ENCODE measurements at places on chromosomes 4 and X.

GRCh38 chr4:115938764-115939443, 825.5 kb upstream of the NDST4 start:
- no peak for DNase-seq

GRCh38 chrX:6685489-6685888, 150.6 kb upstream of the VCX3A start:
- no peak for DNase-seq

DNA sequence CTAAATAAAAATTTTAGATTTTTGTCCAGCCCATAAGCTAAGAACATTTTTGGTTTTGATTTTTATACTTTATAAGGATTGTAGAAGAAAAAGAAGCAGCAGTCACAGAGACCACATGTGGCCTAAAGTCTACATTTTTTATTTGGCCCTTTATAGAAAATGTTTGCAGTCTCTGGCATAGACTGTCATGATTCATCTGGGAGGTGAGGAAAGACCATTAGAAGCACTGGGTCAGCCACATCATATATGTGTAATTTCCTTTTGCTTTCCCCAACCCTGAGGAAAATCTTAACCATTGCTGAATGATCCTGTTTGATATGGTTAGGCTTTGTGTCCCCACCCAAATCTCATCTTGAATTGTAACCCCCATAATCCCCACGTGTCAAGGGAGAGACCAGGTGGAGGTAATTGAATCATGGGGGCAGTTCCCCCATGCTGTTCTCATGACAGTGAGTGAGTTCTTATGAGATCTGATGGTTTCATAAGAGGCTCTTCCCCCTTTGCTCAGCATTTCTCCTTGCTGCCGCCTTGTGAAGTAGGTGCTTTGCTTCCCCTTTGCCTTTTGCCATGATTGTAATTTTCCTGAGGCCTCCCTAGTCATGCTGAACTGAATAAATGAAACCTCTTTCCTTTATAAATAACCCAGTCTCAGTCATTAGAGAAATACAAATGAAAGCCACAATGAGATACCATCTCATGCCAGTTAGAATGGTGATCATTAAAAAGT, 12.1 kb upstream of the COPS4 start:
- DNase-seq = no peak

- DNase-seq = no peak
Measured at GRCh38 chr4:41260116-41260733, 3.5 kb downstream of the UCHL1 start.

DNA sequence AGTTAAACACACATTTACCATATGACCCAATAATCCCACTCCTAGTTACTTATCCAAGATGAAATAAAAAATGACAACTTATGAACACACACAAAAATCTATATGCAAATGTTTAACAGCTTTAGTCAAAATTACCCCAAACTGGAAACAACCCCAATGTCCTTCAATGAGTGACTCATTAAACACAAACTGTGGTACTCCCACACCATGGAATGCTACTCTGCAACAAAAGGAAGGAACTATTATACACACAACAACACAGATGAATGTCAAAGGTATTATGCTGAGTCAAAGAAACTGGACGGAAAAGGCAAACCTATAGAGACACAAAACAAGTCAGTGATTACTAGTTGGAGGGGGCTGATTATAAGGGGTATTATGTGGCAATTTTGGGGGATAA, 40.5 kb downstream of the MED14 start:
- no peak for DNase-seq

GRCh38 chrX:31653422-31653821, 581.6 kb upstream of the FTHL17 start:
- no peak for DNase-seq

DNA sequence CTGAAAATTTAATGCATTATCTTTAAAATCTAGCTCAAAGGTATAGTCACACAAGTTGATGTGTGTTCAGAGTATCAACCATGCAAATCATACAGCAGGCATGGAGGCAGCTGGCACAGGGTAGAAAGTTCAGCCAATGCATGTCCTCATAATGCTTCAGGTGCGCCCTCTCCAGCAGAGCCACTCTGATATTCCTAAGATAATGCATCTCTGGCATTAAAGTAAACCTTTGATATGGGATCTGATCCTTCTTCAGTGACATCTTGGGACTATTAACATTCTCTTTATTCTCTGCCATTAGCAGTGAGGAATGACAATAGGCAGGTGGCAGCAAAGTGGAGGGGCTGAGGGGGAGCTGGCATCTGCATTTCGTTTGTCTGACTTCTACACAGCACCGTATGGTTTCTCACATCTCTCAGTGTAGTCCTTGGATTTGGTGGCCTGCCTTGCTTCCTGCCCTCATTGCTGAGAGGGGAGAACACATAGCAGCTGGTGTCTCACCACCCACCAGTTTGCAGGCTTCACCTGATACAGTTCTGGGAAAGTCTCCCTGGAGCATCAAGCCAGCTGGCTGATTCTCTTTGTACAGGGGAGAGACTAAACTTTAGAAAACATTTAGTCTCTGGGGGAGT, 168.7 kb upstream of the TBC1D9 start:
- no peak for DNase-seq

GRCh38 chr4:176726803-176727202, 65.9 kb downstream of the VEGFC start:
- DNase-seq = no peak

DNA sequence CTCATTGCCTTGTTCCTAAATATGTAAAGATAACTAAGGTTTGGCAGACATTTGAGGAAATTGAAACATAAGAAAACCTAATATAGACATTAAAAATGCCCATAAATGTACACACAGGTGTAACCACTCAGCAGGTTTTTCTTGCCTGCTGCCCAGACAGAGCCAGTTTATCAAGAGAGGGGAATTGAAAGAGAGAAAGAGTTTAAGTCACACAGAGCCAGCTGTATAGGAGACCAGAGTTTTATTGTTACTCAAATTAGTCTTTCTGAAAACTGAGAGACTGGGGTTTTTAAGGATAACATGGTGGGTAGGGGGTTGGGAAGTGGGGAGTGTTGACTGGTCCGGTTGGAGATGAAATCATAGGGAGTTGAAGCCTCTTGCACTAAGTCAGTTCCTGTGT, 119.0 kb downstream of the CFAP299 start:
- DNase-seq = no peak

DNA sequence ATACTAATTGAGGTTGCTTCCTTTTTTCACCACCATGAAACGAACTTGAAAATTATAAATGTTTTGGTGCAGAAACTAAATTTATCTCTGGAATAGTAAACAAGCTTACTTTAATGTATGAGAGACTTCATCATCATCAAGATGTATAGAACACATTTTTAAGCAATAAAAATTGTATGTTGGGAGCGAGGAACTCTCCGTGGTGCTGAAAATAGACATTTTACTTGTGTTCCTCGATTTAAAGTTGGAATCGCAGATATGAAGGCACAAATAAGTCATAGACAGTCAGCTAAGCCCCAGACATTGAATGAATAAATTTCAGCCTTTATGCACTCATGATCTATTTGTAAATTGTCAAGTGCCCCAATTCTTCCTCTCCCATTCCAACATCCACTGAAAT, 310.7 kb downstream of the STK32B start:
- no peak for DNase-seq

DNA sequence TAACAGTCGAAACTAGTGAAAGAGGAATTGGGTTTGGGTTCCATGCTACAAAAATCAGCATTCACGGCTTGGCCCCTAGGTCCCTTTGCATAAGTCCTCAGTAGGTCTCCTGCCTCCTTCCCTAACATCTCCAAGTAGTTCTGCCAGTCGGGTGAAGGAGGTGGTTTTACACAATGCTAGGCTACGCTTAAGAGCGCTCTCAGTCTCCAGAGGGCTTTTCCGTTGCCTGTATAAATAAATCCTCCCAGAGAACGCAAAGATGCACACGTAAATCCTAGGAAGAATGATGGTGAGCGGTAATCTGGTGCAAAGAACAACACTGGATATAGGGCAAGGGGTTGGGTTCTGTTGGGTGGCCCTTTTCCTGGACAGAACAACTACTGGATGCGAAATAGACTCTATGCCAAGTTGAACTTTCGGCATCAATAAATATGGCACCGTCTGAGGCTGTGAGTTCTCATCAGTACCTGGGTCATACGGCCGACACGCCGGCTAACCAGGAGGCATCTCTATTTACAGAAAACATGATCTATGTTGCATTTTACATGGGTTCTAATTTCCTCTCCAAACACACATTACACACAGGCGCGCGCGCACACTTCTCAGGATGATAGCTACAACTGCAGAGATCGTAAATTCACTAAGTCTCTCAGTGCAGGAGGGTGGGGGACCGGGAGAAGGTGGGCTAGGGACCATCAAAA, 1.3 kb downstream of the CAMK2D start:
- DNase-seq = peak; percentile 41

DNA sequence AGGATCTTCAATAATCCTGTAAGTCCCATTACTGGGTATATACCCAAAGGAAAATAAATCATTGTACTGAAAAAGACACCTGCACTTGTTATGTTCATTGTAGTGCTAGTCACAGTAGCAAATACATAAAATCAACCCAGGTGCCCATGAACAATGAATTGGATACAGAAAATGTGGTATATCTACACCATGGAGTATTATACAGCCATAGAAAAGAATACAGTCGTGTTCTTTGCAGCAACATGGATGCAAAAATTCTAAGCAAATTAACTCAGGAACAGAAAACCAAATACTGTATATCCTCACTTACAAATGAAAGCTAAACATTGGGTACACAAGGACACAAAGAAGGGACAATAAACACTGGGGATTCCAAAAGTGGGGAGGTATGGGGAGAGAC, 100.8 kb upstream of the BMP2K start:
- DNase-seq = no peak

GRCh38 chrX:123138473-123138872, 45.6 kb upstream of the GRIA3 start:
- DNase-seq = no peak

- DNase-seq = peak; percentile 13
Measured at GRCh38 chrX:41086627-41086932, 1.3 kb downstream of the USP9X start.

- DNase-seq = no peak
Measured at GRCh38 chrX:16394290-16394689, 227.0 kb downstream of the MAGEB17 start.

DNA sequence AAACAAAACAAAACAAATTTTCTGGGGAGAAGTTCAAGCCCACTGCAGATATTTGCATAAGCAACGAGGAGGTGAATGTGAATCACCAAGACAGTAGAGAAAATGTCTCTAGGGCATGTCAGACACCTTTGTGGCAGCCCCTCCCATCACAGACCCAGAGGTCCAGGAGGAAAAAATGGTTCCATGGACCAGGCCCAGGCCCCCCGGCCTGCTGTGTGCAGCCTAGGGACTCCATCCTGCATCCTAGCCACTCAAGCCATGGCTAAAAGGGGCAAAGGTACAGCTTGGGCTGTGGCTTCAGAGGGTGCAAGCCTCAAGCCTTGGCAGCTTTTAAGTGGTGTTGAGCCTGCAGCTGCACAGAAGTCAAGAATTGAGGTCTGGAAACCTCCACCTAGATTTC, 54.0 kb downstream of the LPAR4 start:
- no peak for DNase-seq

GRCh38 chr4:145497199-145498149, 15.8 kb downstream of the SMAD1 start:
- no peak for DNase-seq

DNA sequence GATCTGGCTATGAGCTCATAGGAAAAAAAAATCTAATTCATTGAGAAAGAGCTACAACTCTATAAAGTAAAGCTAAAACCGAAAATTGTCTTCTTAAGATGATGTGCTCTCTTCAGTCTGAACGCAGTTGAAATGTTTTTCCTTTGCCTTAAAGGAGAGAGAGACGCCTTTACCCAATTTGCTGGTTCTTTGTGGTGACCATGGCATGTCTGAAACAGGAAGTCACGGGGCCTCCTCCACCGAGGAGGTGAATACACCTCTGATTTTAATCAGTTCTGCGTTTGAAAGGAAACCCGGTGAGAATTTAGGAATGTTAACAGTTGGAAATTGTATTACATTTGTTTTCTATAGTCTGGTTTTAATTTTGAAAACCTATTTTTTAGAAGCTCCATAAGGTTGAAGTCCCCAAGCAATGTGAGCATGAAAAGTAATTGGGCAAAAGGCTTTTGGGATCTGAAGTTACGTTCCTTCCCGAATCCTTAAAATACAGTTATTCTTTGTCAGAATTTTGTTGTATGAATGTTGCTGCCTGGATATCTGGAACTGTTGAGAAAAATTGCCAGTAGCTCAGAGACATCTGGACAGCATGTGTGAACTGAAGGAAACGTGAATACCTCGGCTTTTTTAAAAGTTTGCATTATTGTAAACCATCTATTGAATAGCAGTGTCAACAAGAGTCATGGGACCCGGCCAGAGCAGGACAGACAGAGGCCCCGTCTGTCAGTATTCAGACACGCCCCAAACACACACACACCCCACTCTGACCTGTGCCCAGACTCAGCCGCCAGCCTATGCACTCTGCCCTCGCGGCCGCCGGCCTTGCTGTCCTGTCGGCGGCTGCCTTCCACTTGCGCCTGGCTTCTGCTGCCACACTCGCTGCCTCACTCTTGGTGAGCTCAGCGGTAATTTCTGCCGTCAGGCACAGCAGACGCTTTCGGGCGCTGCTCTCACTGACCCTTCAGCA, 9.9 kb downstream of the PIGG start:
- peak; percentile 1 for DNase-seq

DNA sequence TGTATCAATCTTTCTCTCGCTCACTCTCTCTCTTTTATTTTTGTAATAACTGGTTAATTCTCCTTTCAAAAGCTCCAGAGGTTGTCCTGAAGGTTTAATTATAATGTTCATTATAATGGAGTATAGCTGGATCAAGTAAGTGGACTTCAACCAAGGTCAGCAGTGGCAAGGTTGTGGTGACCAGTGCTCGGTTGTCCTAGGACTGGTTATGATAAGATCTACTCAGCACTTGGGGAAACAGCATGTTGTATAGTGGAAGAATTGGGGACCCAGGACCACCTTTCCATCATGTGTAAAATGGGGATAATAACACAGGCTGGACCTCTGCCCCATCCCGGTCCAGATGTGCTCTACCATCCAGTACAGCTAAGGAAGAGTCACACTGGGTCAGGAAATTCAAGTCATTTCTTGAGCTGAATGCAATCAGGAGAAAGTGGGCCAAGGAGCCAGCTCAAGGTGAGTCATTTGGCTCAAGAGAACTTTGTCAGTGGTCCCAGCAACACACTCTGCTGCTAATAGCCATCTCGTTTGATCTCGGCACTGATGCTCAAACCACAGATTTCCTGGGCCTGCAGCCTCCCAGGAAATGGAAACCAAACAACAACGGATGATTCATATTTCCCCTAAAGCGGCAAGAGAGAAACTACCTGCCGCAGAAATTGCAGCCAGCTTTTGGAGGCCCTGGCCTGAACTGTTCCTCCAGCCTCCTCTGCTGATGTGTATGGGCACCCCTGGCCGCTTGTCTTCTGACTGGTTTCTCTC, 123.6 kb upstream of the RBPJ start:
- peak; percentile 87 for DNase-seq

GRCh38 chr4:121977251-121978171, 25.7 kb upstream of the TRPC3 start:
- peak; percentile 27 for DNase-seq

DNA sequence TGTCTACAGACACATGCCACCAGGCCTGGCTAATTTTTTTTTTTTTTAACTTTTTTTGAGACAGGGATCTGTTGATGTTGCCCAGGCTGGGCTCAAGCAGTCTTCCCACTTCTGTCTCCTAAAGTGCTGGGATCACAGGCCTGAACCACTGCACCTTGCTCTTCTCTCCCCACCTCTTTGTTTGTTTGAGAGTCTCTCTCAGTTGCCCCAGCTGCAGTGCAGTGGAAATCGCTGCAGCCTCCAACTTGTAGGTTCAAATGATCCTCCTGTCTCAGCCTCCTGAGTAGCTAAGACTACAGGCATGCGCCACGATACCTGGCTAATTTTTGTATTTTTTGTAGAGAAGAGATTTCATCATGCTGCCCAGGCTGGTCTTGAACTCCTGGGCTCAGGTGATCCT, 115.6 kb downstream of the LARP7 start:
- DNase-seq = no peak

All from CD4-positive, alpha-beta T cell treated with Interleukin-2 at 100 ng/mL for 4 hours (primary cell).